ENCODE measurements at places on chromosomes 5 and 9. TPM values are rescaled to one million over a fixed set of nuclear protein-coding genes. Genes with fewer than 3 reads are reported as not detected.

SHROOM1 gene
- 16.1 TPM for polyA plus RNA-seq

GRCh38 chr5:125411744-125412560 is 665.5 kb upstream of the ZNF608 start:
- no peak overlapping the region for H3K27ac ChIP-seq
- DNase-seq = no peak
- H3K27me3 ChIP-seq = no peaks in the 10 kb centered on the region
- H3K4me1 ChIP-seq = no peaks in the 10 kb centered on the region
- no peak overlapping the region for H3K4me3 ChIP-seq
- no peaks in the 10 kb centered on the region for H3K36me3 ChIP-seq

- DNase-seq = no peak
- no peaks in the 10 kb centered on the region for H3K4me1 ChIP-seq
- no peak overlapping the region for H3K27ac ChIP-seq
- no peaks in the 10 kb centered on the region for H3K27me3 ChIP-seq
These were observed 62.2 kb downstream of the DMRTA1 start for GRCh38 chr9:22508790-22509189.

DNA sequence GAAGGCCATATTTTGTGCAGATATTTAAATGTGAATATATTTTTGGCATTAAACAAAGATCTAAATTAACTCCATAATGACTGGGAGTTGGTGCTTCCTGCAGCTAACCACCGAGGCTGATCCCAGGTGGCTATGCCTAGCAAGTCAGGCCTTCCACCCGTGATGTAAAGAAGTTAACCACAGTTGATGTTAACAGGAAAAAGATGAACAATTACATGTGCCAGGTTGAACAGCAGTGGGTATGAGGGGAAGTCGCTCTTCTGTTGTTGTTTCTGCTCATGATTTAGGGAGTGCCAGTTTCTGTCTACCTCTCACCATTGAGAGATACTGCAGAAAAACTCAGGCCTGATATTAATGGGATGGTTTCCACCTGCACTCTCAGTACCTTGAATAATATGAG is 334.3 kb downstream of the EBF1 start:
- no peaks in the 10 kb centered on the region for H3K36me3 ChIP-seq
- DNase-seq = no peak
- no peaks in the 10 kb centered on the region for H3K27me3 ChIP-seq
- no peak overlapping the region for H3K27ac ChIP-seq
- H3K4me3 ChIP-seq = no peak overlapping the region

ANKRD18B gene
- not detected for polyA plus RNA-seq

DNA sequence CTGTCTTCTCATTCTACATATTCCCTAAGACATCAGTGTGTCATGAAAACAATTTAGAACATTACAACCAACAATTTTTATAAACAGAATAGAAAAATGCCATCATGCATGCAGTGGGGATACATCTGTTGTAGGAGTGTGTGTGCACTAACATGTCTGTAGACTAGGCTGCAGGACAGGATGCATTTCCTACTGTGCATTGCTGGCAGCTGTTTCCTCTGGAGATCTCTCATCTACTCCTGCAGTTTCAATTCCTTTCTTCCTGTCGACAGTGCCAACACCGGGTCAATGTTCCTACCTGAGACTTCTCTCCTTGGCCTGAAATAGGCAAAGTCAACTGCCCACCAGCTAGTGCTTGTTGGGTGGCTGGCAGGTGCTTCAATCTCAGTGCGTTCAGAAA is 69.8 kb downstream of the ANKH start:
- no peaks in the 10 kb centered on the region for H3K4me1 ChIP-seq
- no peaks in the 10 kb centered on the region for H3K36me3 ChIP-seq
- DNase-seq = no peak
- no peak overlapping the region for H3K27ac ChIP-seq

DNA sequence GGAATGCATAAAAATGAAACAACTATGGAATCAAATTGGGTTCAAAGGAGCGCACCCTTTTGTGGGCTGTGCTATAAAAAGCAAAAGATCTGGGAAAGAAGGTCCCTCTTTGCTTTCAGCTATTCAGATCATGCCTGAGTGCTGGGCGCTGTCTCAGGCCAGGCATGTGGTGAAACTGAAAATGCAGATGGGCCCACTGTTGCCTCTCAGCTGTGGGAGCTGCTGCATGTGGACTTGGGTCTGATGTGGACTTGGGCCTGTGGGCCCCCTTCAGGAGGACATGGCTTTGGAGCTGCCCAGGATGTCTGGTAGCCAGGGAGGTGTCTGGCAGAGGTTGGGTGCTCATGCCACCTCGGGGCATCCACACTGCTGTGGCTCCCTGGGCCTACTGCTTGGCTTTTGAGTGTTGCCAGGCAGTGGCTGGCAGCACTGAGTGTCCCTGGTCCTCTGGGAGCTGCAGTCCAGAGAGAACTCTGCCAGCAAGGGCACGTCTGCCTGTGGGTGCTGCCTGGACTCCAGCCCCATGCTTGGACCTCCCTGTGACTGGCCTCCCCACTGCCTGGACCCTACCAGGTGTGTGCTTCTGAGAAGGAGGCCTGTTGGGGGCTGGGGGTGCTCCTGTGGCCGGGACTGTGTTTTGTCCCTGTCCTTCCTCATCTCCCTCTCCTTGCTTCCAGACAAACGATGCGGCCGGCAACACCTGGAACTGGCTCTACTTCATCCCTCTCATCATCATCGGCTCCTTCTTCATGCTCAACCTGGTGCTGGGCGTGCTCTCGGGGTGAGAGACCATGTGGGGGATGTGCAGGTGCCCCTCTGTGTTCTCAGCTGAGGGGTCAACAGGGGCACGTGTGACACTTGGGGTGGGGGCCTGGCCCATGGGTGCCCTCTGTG is 74.3 kb downstream of the CACNA1B start:
- H3K36me3 ChIP-seq = no peaks in the 10 kb centered on the region
- no peaks in the 10 kb centered on the region for H3K4me1 ChIP-seq
- H3K4me3 ChIP-seq = no peak overlapping the region
- H3K27ac ChIP-seq = no peak overlapping the region
- no peak for DNase-seq

DNA sequence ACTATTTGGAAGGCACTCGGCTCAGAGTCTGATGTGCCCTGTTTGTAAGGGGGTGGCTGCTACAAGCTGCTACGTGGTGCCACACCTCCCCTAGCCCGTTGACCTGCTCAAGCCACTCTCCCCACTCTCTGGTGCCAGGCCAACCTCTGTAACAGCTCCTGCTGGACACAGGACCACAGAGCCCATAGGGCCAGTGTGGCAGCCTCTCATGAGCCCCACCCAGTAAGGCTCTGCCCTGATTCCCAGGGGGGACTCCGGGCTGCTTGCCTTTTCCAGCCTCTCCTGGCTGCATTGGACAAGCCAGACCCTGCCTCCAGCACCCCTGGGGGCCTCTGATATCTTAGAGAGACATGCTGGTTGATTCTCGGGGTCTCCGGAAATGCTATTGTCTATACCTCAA is 53.3 kb upstream of the ANGPTL2 start:
- H3K27ac ChIP-seq = no peak overlapping the region
- DNase-seq = no peak
- H3K27me3 ChIP-seq = no peaks in the 10 kb centered on the region
- no peaks in the 10 kb centered on the region for H3K4me1 ChIP-seq
- H3K36me3 ChIP-seq = no peaks in the 10 kb centered on the region

GRCh38 chr5:163489055-163489744 is 16.2 kb upstream of the MAT2B start:
- H3K4me3 ChIP-seq = no peak overlapping the region
- no peak overlapping the region for H3K27ac ChIP-seq
- H3K4me1 ChIP-seq = no peaks in the 10 kb centered on the region
- no peaks in the 10 kb centered on the region for H3K27me3 ChIP-seq
- H3K36me3 ChIP-seq = peaks cover 33% of the 10 kb centered on the region
- no peak for DNase-seq

GRCh38 chr5:149583394-149583793 is 2.1 kb downstream of the ARHGEF37 start:
- no peaks in the 10 kb centered on the region for H3K36me3 ChIP-seq
- DNase-seq = no peak
- H3K4me1 ChIP-seq = peaks cover 6% of the 10 kb centered on the region
- H3K27ac ChIP-seq = no peak overlapping the region
- peaks cover 6% of the 10 kb centered on the region for H3K27me3 ChIP-seq
- no peak overlapping the region for H3K4me3 ChIP-seq

- no peak overlapping the region for H3K4me3 ChIP-seq
- peaks cover 4% of the 10 kb centered on the region for H3K4me1 ChIP-seq
- H3K27ac ChIP-seq = no peak overlapping the region
- no peak for DNase-seq
These were observed 192.7 kb upstream of the IER5L start for GRCh38 chr9:129370770-129371169.

- no peak for DNase-seq
- no peak overlapping the region for H3K4me3 ChIP-seq
- H3K36me3 ChIP-seq = peaks cover 69% of the 10 kb centered on the region
- peaks cover 22% of the 10 kb centered on the region for H3K4me1 ChIP-seq
- H3K27me3 ChIP-seq = no peaks in the 10 kb centered on the region
These were observed 217.5 kb upstream of the OTULINL start for GRCh38 chr5:14364096-14364495.

C5orf63 gene
- polyA plus RNA-seq = not detected

GRM6 gene
- polyA plus RNA-seq = not detected

DNA sequence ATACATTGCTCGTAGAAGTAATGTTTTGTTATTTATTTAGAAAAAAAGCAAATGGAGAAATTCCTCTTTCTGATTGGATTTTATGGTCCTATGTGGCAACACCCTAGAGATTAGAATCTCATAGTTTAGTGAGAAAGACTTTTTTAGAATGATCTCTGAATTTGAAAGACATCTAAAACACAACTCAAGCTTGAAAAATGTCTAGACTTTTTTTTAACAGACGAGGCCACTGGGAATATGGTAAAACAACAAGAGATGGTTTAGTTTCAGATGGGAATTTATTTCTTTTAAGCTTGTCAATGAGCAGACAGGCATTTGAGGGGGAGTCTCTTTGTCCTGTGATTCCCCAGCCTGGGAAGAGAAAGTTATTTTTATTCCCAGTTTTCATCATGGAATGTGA is 122.1 kb downstream of the NTRK2 start:
- DNase-seq = no peak
- H3K36me3 ChIP-seq = no peaks in the 10 kb centered on the region
- H3K27ac ChIP-seq = no peak overlapping the region
- H3K27me3 ChIP-seq = no peaks in the 10 kb centered on the region

DNA sequence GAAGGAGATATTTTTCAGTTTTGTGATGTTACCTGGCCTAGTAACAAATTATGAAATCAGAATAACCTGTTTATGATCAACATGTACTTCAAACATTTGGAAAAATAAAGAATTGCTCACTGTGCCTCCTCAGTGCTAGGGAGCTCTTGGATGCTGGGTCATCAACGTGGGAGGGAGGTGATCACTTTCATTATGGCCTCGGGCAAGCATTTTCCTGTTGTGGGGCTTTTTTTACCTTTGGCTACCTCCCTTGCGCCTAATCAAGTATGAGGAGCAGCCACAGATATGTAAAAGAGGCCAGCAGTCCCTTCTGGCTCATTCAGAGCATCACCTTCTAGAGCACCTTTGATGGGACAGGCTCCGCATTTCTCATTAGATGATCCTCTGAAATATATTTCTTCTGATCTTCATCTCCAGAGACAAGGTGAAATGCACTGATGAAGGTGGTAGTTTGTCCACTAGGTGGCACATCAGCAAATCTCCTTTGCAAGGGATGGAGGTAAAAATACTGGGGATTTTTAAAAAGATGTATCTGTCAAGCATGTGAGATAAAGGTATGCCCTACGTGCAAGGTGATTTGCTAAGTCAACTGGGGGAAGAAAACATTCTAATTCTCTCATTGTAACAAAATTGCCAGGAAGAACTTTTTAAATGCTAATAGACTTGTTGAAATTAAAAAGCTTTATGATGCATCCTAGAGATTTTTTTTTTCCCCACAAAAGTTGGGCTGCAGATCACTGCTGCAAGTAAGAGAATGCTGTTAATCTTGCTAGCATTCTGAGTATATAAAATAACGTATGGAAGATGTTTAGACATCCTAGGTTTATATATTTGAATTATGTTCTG is 218.2 kb downstream of the MAST4 start:
- peak; percentile 21 for DNase-seq
- no peaks in the 10 kb centered on the region for H3K36me3 ChIP-seq
- H3K4me3 ChIP-seq = no peak overlapping the region
- H3K27ac ChIP-seq = no peak overlapping the region

DIPK1B gene
- 0.10 TPM for polyA plus RNA-seq

- H3K27ac ChIP-seq = peak overlapping the region; percentile 70
- no peak for DNase-seq
- peaks cover 49% of the 10 kb centered on the region for H3K4me1 ChIP-seq
- H3K4me3 ChIP-seq = peak overlapping the region; percentile 52
These were observed 5.3 kb upstream of the BICD2 start for GRCh38 chr9:92769990-92770359.

DNA sequence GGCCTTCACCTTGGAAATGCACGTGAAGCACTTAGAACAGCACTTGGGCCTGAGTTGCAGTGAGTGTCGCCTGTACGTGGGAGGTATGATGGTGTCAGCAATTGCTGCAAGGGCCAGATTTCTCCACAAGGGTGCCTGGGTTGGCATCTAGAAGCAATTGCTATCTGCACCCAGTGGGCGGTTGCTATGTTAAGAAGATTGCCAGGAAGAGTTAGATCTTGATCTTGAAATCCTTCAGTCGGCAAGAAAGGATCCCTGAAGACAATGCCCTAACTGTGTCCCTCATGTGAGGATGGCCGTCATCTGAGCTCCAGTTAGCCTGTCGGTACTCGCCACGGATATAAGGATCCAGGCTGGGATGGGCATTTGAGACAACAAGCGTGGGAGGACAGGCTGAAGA is 62.9 kb downstream of the MAMDC2 start:
- no peaks in the 10 kb centered on the region for H3K36me3 ChIP-seq
- H3K4me3 ChIP-seq = no peak overlapping the region
- H3K27me3 ChIP-seq = no peaks in the 10 kb centered on the region
- H3K4me1 ChIP-seq = no peaks in the 10 kb centered on the region
- no peak overlapping the region for H3K27ac ChIP-seq

GRCh38 chr5:139388198-139388821 is 1.4 kb downstream of the MZB1 start:
- H3K4me3 ChIP-seq = no peak overlapping the region
- H3K27me3 ChIP-seq = peaks cover 26% of the 10 kb centered on the region
- H3K4me1 ChIP-seq = peaks cover 39% of the 10 kb centered on the region
- H3K27ac ChIP-seq = no peak overlapping the region

MARVELD2 gene
- not detected for polyA plus RNA-seq

GRCh38 chr9:14434158-14434504 is 120.2 kb upstream of the NFIB start:
- no peak overlapping the region for H3K27ac ChIP-seq
- no peak for DNase-seq
- peaks cover 3% of the 10 kb centered on the region for H3K27me3 ChIP-seq
- H3K4me1 ChIP-seq = no peaks in the 10 kb centered on the region
- H3K36me3 ChIP-seq = no peaks in the 10 kb centered on the region

GRCh38 chr9:114169029-114169951 is 14.0 kb downstream of the COL27A1 start:
- H3K36me3 ChIP-seq = no peaks in the 10 kb centered on the region
- H3K4me3 ChIP-seq = no peak overlapping the region
- no peak for DNase-seq
- no peak overlapping the region for H3K27ac ChIP-seq
- H3K27me3 ChIP-seq = no peaks in the 10 kb centered on the region
- no peaks in the 10 kb centered on the region for H3K4me1 ChIP-seq
